ENCODE measurements at places on chromosomes 2 and 18. TPM values are rescaled to one million over a fixed set of nuclear protein-coding genes. Genes with fewer than 3 reads are reported as not detected.

Gene SLC11A1
- total RNA-seq = 1.6 TPM

DNA sequence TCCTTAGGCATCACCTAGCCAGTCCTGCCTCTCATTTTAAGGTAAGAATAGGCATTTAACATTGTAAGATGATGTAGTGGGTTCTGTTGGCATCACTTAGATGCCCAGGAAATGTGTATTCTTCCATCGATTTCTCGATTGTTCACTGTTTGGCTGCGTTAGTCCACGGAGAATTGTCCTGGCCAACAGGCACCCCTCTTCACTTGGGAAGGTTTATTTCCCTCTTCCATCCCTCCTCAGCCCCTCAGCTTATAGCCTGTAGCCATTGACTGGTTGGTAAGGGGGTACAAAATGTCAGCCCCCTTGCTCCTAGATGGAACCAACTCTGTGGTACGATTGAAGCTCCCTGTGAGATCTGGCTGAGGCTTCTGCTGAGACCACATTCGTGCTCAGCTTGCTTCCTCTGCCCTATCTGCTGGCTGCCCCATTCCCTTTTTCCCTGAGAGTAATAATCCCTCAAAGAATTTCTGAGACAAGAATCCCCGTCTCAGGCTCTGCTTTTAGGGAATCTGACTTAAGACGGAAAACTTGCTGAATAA lies 43.4 kb downstream of the PLEKHA3 start:
- no peaks in the 10 kb centered on the region for H3K36me3 ChIP-seq
- H3K27me3 ChIP-seq = no peaks in the 10 kb centered on the region
- peak; percentile 25 for DNase-seq
- H3K27ac ChIP-seq = peak overlapping the region; percentile 76
- H3K4me3 ChIP-seq = peak overlapping the region; percentile 54
- peaks cover 2% of the 10 kb centered on the region for H3K4me1 ChIP-seq

DNA sequence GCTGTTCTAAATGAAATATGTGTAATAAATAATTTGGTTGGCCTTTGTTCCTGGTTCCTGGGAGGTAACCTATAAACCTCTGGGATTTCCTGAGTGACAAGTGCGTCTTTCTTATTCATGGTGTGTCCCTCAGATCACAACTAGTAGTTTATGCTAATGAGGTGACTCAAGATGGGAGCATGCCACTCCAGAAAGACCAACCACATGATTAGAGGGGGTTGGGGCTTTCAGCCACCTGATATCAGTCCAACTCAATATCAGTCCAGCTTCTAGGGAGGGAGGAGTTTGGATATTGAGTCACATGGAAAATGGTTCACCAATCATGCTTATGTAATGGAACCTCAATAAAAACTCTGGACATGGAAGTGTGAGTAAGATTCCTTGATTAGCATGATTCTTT lies 96.6 kb downstream of the QPCT start:
- no peak for DNase-seq
- no peaks in the 10 kb centered on the region for H3K36me3 ChIP-seq
- H3K27ac ChIP-seq = no peak overlapping the region
- no peaks in the 10 kb centered on the region for H3K27me3 ChIP-seq
- H3K4me1 ChIP-seq = no peaks in the 10 kb centered on the region

Gene IL37
- not detected for total RNA-seq

- H3K27me3 ChIP-seq = no peaks in the 10 kb centered on the region
- no peaks in the 10 kb centered on the region for H3K36me3 ChIP-seq
- no peak overlapping the region for H3K27ac ChIP-seq
- DNase-seq = no peak
Measured at GRCh38 chr2:207511851-207512250, 17.9 kb upstream of the CREB1 start.

- no peaks in the 10 kb centered on the region for H3K27me3 ChIP-seq
- H3K36me3 ChIP-seq = no peaks in the 10 kb centered on the region
- no peak overlapping the region for H3K27ac ChIP-seq
- DNase-seq = no peak
- H3K4me1 ChIP-seq = no peaks in the 10 kb centered on the region
- no peak overlapping the region for H3K4me3 ChIP-seq
Measured at GRCh38 chr2:61841286-61841685, 12.6 kb downstream of the FAM161A start.

- no peaks in the 10 kb centered on the region for H3K27me3 ChIP-seq
- no peak overlapping the region for H3K27ac ChIP-seq
- no peaks in the 10 kb centered on the region for H3K4me1 ChIP-seq
- no peak overlapping the region for H3K4me3 ChIP-seq
Measured at GRCh38 chr2:232276733-232277313, 101.7 kb upstream of the ALPP start.
